Activated CD8-positive, alpha-beta T cell treated with anti-CD3 and anti-CD28 coated beads, Interleukin-2, amount 10 ng/mL, durations not matched to agents 7 days and 5 days (primary cell): ENCODE measurements at places on chromosomes 13 and 19.

- DNase-seq, result no peak
These were observed 1.2 kb downstream of the LYPD3 start for GRCh38 chr19:43464134-43464775.

- DNase-seq, result no peak
These were observed 1041.0 kb downstream of the UQCRFS1 start for GRCh38 chr19:28171983-28172382.

GRCh38 chr19:39237200-39238184 is 7.3 kb downstream of the IFNL3 start:
- DNase-seq, result peak; percentile 67

- DNase-seq, result no peak
These were observed 1078.7 kb upstream of the ATXN8OS start for GRCh38 chr13:69028936-69029335.

DNA sequence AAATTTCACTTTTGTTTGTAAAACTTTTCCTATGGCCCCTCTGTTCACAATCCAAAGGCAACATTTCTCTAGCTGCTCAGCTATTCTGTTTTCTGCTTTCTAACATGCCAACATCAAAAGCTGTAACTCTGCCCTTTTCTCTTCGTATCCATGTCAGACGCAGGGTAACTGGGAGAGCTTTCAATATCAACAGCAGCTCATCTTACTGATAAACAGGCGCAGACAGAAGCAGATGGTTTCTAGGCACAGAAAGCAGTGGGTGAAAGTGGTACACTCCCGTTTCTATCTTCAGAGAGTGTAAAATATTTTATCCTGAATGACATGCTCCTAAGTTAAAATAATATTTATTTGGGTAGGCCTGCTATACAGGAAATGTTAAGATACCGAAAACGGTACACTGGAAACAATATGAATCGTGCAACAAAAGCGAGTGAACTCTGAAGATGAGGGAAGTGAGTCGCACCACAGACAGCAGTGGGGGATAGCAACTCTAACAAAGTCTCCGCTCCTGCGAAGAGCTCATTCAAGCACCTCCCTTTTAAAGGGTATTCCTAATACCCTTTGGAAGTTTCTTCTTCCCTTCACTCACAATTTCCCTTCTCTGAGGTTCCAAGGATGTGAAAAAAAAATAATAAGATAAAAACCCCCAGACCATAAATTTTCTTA is 798.3 kb downstream of the GPC5 start:
- DNase-seq, result no peak

- DNase-seq, result no peak
These were observed 50.0 kb downstream of the TEX26 start for GRCh38 chr13:30982506-30982905.

GRCh38 chr19:6494438-6495036 is 7.6 kb downstream of the TUBB4A start:
- DNase-seq, result no peak

GRCh38 chr19:10226021-10226375 is 5.1 kb downstream of the S1PR2 start:
- DNase-seq, result no peak

- no peak for DNase-seq
These were observed 93.2 kb upstream of the SOX1 start for GRCh38 chr13:111973605-111974340.

GRCh38 chr19:16084067-16084685 is 7.9 kb downstream of the TPM4 start:
- DNase-seq, result no peak

GRCh38 chr19:6610934-6611852 is 20.2 kb upstream of the CD70 start:
- DNase-seq, result no peak

DNA sequence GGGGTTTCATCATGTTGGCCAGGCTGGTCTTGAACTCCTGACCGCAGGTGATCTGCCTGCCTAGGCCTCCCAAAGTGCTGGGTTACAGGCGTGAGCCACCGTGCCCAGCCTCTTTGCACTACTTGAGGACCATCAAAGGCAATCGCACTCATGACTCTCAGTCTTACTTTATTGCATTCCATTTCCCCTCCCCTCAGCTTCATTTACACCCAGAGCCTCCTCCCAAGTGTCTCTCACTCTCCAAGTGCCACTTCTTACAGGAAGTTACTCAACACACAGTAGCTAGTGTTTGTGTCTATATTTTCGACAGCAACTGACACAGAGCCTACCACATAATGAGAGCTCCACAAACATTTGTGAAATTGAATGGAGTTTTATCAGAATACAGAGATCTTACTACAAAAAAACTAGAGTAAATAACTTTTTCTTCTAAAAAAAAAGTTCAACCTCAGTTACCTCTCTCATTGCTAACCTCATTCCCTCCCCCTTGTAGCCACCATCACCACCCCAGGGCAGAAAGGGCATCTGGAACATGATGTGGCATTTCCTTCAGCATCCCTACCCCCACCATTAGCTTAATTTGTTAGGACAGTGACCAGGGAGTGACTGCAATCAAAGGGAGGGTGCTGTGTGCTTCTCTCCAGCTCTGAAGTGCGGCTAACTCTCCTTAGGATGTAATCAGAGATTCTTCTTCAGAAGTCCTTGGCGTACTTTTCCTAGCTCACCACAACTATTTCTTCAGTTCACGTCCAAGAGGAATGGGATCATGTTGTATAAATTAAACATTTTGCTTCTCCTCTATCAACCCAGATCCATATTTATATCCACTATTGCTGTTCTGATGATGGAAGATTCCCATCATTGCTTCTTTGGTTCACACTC is 17.0 kb upstream of the RUBCNL start:
- no peak for DNase-seq

DNA sequence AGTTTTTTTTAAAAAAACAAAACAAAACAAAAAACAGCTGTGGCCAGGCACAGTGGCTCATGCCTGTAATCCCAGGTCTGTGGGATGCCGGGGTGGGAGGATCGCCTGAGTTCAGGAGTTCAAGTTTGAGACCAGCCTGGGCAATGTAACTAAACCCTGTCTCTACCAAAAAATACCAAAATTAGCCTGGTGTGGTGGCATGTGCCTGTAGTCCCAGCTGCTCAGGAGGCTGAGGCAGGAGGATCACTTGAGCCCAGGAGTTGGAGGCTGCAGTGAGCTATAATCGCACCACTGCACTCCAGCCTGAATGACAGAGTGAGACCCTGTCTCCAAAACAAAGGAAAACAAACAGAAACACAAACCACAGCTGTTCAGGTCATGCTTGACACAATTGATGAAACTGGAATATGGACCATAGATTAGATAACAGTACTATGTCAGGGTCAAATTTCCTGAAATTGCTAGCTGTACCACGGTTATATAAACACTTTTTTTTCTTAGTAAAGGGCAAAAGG is 6.9 kb upstream of the ANGPTL4 start:
- DNase-seq, result no peak

DNA sequence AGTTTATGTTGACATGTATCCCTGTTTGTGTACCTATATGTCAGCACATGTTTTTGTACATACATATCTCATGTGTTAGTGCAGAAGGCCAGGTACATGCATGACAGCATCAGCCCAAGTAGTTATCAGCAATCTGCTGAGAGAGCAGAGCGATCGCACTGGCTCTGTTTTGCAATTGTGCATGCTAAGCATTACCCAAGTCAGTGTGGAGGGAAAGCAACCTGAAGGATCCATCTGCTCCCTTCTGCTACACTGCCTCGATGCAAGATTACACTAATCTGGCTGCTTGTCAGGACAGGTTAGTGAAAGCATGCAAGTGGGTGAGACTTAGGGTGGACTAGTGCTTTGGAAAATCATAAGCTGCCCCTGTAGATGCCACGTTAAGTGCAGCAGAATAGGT is 211.8 kb downstream of the PCCA start:
- DNase-seq, result no peak

GRCh38 chr13:45932676-45933075 is 81.1 kb upstream of the SIAH3 start:
- no peak for DNase-seq

DNA sequence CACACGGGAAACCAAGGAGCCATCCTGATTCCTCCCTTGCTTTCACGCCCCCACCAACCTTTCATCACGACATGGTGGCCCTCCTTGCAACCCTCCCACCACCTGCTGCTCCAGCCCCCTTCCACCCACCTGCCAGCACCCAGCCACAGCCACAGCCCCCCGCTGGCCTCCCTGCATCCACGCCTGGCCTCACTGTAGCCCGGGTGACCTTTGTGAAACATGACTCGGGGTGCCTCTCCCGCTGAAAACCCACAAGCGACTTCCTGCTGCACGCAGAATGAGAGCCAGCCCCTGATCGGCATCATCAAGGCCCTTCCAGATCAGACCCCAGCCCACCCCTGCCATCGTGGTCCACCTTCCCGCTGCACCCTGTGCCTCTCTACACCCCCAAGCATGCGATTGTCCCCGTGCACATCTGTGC is 14.9 kb downstream of the POP4 start:
- peak; percentile 71 for DNase-seq

DNA sequence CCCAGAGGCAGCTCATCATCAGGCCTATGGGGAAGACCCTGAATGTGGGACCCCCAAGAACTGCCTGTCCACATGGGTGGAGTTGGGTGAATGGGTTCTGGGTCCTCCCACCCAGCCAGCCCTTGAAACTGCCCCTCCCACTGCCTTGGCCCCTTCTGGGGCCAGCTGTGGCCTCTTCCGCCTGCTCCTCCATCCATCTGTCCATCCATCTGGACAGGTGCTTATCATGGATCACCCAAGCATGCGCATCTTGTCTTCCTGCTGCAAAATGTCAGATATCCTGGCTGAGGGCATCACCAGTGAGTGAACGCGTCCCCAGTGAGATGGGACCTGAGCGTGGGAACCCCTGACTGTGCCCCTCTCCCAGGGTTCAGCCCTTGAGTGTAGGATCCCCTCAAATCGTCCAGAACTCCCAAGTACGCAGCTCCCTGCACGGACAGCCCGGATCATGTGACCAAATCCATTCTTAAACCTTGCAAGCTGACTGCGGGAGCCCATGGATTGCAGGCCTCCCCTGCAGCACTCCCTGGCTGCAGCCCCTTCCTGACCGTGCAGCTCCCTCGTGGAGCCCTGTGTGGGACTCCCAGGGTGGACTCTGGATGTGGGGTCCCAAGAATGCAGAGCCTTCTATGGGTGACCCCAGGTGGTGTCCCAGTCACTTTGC is 2.0 kb downstream of the STXBP2 start:
- DNase-seq, result no peak

DNA sequence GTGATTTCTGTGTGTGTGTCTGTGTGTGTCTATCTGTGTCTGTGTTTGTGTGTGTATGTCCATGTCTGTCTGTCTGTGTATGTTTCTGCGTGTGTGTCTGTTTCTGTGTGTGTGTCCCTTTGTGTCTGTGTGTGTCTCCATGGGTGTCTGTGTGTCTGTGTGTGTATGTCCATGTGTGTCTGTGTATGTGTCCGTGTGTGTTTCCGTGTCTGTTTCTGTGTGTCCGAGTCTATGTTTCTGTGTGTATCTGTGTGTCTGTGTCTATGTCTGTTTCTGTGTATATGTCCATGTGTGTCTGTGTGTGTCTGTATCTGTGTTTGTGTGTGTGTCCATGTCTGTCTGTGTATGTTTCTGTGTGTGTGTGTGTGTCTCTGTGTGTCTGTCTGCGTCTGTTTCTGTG is 276.3 kb upstream of the SOX1 start:
- DNase-seq, result no peak

- DNase-seq, result no peak
These were observed 261 bp downstream of the PRKD2 start for GRCh38 chr19:46716672-46717033.

DNA sequence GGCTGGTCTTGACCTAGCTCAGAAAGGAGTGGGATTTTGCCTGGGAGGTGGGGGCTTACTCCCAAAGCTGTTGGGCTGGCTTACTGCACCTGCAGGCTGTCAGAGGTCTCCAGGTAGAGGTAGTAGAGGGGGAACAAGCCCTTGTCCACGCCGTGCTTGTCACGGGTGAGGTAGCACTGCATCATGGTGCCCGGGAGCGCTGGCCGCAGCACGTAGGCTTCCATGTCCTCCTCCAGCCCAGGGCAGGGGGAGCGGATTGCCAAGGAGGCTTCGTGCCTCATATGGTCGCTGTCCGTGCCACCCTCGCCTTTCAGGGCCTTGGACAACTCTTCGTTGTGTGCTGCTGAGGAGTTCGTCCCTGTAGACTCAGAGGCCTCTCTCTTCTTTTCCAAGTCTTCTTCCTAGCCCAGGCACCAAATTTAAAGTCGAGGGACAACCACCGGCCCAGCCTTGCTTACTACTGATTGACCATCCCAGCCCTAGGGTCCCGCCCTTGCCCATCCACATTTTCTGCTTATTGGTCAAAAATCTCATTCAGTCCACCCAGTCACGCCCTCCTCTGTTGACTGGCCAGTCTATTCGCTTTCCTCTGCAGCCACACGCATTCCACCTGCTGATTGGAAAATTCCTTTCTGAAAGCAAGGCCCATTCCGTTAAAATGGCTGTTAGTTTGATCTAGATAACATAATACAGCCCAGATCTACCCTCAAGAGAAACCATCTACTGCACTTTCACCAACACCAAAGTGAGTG is 10.5 kb downstream of the TULP2 start:
- DNase-seq, result no peak

DNA sequence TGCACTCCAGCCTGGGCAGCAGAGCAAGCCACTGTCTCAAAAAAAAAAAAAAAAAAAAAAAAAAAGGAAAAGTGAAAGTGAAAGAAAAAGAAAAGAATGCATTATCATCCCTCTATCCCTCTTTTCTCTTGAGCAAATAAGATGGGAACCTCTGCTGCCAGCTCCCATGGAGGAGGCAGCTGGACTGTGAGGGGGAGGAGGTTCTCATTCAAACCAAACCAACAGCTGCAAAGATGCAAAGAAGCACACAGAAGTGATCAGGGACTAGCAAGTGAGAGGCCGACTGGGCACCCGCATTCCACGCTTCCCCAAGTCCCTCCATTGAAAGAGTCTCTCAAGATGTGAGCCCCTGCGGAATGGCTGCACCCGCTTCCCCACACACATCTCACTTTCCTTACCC is 63.5 kb downstream of the TSHZ3 start:
- no peak for DNase-seq

- DNase-seq, result peak; percentile 92
These were observed 14.8 kb upstream of the GPI start for GRCh38 chr19:34350161-34350561.

GRCh38 chr13:99743094-99743493 is 228.5 kb downstream of the ZIC5 start:
- DNase-seq, result no peak

DNA sequence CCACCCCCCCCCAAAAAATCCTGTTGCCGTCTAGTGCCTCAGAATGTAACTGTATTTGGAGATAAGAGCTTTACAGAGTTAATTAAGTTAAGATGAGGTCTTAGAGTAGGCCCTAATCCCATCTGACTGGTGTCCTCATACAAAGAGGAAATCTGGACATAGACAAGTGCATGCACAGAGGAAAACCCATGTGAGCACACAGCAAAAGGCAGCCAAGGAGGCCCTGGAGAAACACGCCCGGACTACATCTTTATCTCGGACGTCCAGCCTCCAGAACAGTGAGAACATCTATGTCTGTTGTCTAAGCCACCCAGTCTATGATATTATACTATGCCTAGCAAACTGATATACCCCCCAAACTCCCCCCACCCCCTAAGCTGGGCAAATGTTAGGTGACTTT is 193.8 kb downstream of the KATNAL1 start:
- no peak for DNase-seq

DNA sequence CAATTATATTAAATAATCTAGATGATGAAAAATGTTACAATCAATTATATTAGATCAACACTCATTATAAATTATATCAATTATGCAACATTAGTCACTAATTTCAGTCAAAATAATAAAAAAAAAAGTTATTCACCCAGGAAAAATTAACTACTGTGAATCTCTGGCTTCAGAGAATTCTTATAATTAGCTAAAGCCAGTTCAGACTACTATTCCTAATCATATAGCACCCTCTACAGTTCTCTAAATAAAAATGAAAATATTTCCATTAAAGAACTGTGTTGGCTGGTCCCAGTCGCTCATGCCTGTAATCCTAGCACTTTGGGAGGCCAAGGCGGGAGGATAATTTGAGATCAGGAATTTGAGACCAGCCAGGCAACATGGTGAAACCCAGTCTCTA is 33.0 kb downstream of the XPO4 start:
- no peak for DNase-seq
